ENCODE measurements at places on chromosomes 1 and 21. TPM values are rescaled to one million over a fixed set of nuclear protein-coding genes. Genes with fewer than 3 reads are reported as not detected.

RUNX3 gene
- 129 TPM for total RNA-seq

XCL1 gene
- 75.2 TPM for total RNA-seq

PLEKHO1 gene
- 31.2 TPM for total RNA-seq

FAM151A gene
- total RNA-seq, result not detected

DNA sequence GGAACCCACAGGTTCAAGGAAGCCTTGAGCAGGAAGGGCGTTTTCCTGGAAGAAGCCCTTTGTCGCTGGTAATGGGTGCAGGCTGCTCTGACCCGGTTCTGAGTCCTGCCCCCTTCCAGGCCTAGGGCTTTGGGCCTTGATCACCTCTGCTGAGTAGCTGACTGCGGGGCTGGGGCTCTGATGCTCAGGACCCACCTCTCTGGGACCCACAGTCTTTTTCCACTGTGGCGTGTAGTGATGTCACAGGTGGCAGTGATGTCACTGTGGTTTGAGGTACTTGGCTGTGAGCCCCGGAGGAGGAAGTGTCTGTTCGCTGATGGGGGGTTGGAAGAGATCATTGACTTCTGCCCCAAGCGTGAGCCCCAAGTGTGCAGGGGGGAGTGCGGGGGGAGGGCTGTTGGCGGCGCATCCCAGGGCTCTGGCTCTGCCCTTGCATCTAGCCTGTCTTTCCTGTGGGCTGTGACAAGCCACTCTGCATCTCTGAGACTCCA lies 6.9 kb downstream of the TNFRSF1B start:
- peak; percentile 87 for DNase-seq

- no peak for DNase-seq
Measured at GRCh38 chr1:209411491-209411929, 172.0 kb upstream of the CAMK1G start.

- DNase-seq, result no peak
Measured at GRCh38 chr1:231949277-231950091, 322.9 kb downstream of the DISC1 start.

GRCh38 chr1:59972216-59972927 lies 45.8 kb upstream of the CYP2J2 start:
- no peak for DNase-seq

DNA sequence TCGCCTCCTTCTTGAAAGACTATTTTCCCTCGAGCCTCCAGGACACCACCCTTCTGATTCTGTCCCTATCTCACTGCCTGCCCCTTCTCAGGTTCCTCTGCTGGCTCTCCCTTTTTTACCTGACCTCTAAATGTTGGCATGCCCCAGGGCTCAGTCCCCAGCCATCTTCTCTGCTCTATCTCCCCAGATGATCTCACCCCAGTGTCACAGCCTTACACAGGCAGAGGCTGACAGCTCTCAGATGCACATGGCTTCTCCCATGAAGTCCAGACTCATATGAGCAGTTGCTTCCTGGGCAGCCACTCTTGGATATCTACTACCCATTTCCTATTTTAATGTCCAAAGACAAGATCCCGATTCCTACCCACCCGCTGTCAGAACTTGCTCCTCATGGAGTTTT lies 37.5 kb downstream of the RXRG start:
- DNase-seq, result no peak

DNA sequence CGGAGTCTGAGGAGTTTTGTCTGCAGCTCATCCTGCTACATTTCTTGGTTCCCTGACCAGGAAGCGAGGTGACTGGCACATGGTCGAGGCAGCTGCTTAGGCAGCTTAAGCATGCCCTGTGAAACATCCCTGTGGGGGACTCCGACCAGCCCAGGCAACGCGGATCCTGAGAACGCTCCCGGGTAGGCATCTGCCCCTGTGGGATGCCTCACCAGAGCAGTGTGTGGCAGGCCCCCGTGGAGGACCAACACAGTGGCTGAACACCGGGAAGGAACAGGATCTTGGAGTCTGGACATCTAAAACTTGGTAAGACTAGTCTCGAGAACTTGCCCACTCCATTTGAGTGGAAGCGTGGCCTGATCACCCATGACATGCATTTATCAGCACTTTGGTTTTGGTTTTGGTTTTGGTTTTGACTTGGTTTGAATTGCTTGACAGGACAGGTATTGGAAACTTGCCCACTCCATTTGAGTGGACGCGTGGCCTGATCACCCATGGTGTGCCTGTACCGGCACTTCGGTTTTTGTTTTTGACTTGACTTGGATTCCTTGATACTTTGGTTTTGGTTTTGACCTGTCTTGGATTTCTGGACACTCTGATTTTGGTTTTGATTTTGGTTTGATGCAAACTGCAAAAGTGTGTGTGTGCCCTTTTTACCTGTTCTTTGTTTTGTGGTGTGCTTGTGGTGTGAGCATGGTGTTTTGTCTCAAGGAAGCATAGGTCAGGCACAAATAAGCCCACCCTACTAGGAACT lies 12.2 kb upstream of the NEK2 start:
- DNase-seq, result no peak

DNA sequence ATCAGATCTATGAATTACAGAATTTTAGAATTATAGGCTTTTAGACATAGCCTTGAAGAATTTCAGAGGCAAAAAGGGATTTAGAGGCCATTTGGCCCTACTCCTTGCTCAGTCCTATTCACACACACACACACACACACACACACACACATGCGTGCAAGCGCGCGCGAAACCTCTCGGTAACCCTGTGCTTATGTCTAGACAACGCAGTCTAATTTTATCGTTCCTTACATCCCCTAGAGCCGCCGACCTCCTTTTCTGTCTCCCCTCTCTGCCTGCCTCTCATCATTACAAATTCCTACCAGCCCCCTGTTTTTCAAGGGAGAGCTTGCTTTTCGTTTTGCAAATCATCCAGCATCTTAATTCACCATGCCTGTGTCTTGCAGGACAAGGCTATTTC lies 252.1 kb downstream of the FOXD2 start:
- no peak for DNase-seq

DNA sequence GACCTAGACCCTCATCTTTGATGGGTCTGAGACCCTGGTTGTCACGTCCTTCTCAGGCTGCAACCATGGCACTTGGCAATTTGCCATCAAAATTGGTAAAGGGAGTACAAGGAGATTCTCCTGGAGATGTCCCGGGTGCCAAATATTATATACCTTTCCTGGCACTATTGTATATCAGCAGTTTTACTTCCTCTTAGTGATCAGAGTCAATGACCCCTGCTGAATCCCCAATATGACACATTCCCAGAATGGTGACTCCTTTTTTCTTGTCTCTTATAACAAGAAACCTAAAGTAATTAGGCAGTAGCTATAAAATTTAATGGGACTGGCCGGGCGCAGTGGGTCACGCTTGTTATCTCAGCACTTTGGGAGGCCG lies 39.6 kb upstream of the CDC42BPA start:
- no peak for DNase-seq
